Neural progenitor cell (in vitro differentiated cells): ENCODE measurements at places on chromosomes 1 and 21. TPM values are rescaled to one million over a fixed set of nuclear protein-coding genes. Genes with fewer than 3 reads are reported as not detected.
A peak's percentile ranks its signal among the peaks of the same experiment; 100 is the strongest.

NBPF15 gene
- total RNA-seq = 14.6 and 19.5 TPM in 2 replicates

SPRR2F gene
- total RNA-seq = not detected in 2 replicates

DCST1 gene
- total RNA-seq = not detected in 2 replicates

RCC2 gene
- total RNA-seq = 126 and 165 TPM in 2 replicates

OR2AK2 gene
- not detected in 2 replicates for total RNA-seq

AUNIP gene
- total RNA-seq = 15.2 and 17.1 TPM in 2 replicates

HPDL gene
- total RNA-seq = 0.64 and 2.4 TPM in 2 replicates

DNA sequence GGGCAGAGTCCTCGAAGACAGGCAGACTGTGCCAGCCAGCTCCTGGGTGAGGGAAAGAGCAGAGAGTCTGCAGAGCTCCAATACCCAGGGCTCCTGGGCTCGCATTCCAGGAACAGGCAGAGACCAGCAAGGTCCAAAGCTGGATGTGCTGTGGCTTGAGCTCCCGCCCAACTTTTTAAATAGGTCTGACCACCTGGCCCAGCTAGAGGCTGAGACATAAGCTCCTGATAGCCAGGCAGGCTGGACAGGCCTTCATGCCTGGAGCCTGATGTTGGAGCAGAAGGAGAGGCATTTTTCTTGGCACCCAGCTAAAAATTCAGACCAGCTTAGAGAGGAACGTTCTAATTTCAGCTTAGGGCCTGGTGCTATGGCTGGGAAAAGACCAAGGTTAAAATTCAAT is 178.4 kb upstream of the TMEM51 start:
- no peak for DNase-seq
- no peaks in the 10 kb centered on the region for H3K27me3 ChIP-seq
- H3K36me3 ChIP-seq = no peaks in the 10 kb centered on the region
- H3K4me3 ChIP-seq = no peak overlapping the region
- H3K4me1 ChIP-seq = no peaks in the 10 kb centered on the region

- no peak for DNase-seq
- no peaks in the 10 kb centered on the region for H3K4me1 ChIP-seq
- H3K36me3 ChIP-seq = no peaks in the 10 kb centered on the region
- no peak overlapping the region for H3K4me3 ChIP-seq
- no peaks in the 10 kb centered on the region for H3K27me3 ChIP-seq
- H3K27ac ChIP-seq = no peak overlapping the region
Observed at GRCh38 chr1:182169203-182169602, 107.7 kb upstream of the ZNF648 start.

DNA sequence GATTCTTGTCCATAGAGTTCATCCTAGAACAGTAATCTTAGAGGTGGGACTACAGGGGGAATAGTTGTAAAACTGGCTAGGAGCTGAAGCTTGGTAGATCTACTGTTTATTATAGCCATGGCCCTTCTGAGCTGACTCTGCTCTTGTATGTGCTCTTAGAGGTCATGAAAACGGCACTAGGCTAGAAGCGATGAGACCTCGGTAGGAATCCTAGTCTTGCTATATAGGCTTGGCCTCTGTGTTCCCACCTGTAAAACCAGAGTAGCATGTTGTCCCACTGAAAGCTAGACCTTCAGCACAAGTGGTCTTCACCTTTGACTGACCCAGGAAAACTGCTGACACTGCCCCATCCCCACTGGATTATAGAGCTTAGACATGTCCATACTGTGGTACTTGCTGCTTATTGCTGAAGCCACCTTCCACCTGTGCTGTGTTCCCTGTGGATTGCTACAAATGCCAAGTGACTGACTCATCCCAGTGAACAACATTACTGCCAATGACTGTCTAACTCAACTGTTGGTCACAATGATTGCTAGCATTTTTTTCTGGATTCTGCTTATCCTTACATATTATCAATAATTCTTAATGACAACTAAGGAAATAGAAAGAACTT is 23.0 kb upstream of the PIGC start:
- H3K4me1 ChIP-seq = peaks cover 7% of the 10 kb centered on the region
- no peak for DNase-seq
- no peak overlapping the region for H3K4me3 ChIP-seq
- no peaks in the 10 kb centered on the region for H3K36me3 ChIP-seq
- H3K27me3 ChIP-seq = no peaks in the 10 kb centered on the region

DNA sequence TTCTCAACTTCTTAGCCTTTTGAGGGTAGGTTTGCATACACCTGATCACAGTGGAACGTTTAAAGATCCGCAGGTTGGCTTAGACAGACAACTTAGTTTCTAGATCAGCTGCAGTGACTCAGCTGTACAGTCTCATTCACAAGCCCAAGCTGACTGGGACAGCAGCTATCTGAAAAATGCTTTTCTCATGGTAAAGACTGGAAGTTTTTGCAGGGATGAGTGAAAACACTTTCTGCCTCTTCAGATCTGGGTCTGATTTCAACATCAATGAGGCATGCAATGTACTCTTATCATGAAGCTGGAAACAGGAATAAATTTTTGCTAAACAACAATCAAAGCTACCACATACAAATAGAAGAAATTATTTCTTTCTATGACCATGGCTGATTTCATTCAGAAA is 61.1 kb upstream of the PTBP2 start:
- no peaks in the 10 kb centered on the region for H3K36me3 ChIP-seq
- H3K4me1 ChIP-seq = no peaks in the 10 kb centered on the region
- H3K27me3 ChIP-seq = no peaks in the 10 kb centered on the region
- DNase-seq = no peak

GRCh38 chr1:56477164-56478111 is 101.9 kb downstream of the PLPP3 start:
- H3K4me3 ChIP-seq = peak overlapping the region; percentile 55
- peak overlapping the region; percentile 3 for H3K27ac ChIP-seq
- no peaks in the 10 kb centered on the region for H3K27me3 ChIP-seq

DNA sequence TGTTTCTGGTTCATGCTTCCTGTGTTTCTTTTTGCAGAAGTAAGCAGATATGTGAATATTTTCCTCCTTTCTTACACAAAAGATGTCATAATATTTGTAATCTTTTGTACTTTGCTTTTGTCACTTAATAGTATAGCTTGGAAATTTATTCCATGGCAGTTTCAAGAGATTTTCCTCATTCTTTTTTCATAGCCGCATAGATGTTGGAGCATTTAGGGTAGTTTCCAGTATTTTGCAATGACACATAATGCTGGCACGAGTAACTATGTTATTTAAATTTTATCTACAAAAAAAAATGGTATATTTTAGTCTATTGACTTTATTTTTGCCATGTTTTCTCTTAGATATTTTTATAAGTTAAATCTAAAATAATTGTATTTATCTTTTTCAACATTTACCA is 40.7 kb downstream of the AGO3 start:
- H3K4me3 ChIP-seq = no peak overlapping the region
- peaks cover 18% of the 10 kb centered on the region for H3K36me3 ChIP-seq
- no peaks in the 10 kb centered on the region for H3K27me3 ChIP-seq
- H3K27ac ChIP-seq = no peak overlapping the region
- H3K4me1 ChIP-seq = no peaks in the 10 kb centered on the region

DNA sequence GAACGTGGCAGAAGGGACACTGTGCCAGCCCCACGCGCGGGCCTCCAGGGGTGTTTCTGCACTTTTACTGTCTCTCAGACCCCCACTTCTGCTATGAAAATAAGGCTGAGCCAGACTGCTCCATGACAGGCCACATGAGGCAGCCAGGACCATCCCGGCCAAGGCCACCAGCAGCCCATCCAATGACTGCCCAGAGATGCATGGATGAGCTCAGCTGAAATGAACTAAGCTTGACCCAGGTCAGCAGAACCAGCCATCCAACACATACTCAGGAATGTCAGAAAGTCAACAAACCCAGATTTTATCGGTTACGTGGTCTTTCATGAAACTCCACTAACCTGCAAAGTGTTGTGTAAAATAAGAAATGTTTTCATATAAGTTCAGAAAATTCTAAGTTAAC is 51.2 kb downstream of the CCDC185 start:
- H3K36me3 ChIP-seq = no peaks in the 10 kb centered on the region
- DNase-seq = no peak
- no peak overlapping the region for H3K27ac ChIP-seq
- H3K4me1 ChIP-seq = no peaks in the 10 kb centered on the region

GRCh38 chr1:157199421-157199755 is 61.2 kb upstream of the ETV3 start:
- H3K4me1 ChIP-seq = no peaks in the 10 kb centered on the region
- no peaks in the 10 kb centered on the region for H3K27me3 ChIP-seq
- H3K36me3 ChIP-seq = no peaks in the 10 kb centered on the region
- DNase-seq = no peak

DNA sequence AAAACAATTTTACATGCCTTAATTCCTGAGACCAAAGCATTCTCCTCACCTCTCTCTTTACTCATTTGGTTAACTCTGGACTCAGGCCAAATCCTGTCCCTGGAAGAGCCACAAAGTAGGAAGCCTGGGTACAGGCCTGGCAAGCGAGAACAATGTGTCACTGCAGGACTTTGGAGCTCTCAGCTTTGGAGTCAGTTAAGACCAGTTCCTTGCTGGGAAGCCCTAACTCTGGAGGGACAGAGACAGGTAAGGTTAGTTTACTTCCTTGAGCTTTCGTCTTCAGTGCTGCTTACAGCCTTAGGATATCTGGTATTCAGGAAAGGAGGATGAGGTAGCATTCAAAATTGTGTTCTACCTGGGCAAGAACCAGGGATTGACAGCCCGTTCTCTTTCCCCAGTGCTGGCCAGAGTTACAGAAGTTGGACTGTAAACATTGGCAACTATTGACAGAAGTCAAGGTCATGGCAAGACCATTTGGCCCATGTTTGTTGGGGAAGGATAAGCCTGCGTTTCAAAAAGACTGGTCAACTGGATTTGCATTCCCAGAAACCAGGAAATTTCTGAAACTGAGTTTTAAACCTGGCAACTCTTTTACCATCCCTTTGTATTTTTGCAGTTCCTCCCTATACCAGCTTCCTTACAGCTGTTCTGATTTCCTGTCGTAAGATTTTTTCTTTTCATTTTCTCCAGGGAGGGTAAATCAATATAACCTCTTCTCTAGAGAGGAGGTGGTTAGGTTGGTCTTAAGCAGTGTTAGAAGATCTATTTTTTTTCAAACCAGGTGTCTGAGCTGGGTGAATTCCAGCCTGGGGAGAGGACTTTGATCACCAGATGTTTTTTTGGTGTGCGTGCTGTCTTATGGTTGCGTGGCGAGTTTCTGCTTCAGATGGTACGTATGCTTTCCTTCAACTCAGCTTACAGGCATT is at the start of gene C4BPB:
Gene C4BPB (plus strand): TSS at position 160 of the 926 bp plus-strand sequence. CDS start 672 bp downstream, at position 832.
- no peaks in the 10 kb centered on the region for H3K36me3 ChIP-seq
- H3K27me3 ChIP-seq = no peaks in the 10 kb centered on the region
- no peak within 1 kb of the TSS for H3K4me3 ChIP-seq
- DNase-seq = peak; percentile 9

GRCh38 chr1:21669258-21670058 is at the start of gene RAP1GAP:
Gene RAP1GAP (minus strand): TSS chr1:21669357. CDS start chr1:21620032, 49,325 bp downstream.
- H3K27me3 ChIP-seq = peaks cover 42% of the 10 kb centered on the region
- peak within 1 kb of the TSS; percentile 64 for H3K4me3 ChIP-seq
- H3K27ac ChIP-seq = no peak within 1 kb of the TSS

GRCh38 chr1:53587252-53587988 is 128.2 kb downstream of the DMRTB1 start:
- H3K27me3 ChIP-seq = no peaks in the 10 kb centered on the region
- no peak overlapping the region for H3K27ac ChIP-seq
- no peaks in the 10 kb centered on the region for H3K36me3 ChIP-seq
- H3K4me3 ChIP-seq = no peak overlapping the region

GRCh38 chr1:6727535-6727934 is 25.9 kb upstream of the DNAJC11 start:
- DNase-seq = peak; percentile 82
- H3K27ac ChIP-seq = no peak overlapping the region
- H3K4me3 ChIP-seq = no peak overlapping the region
- H3K4me1 ChIP-seq = no peaks in the 10 kb centered on the region
- no peaks in the 10 kb centered on the region for H3K27me3 ChIP-seq

GRCh38 chr1:5444396-5444795 is 547.8 kb downstream of the NPHP4 start:
- H3K27ac ChIP-seq = no peak overlapping the region
- no peak for DNase-seq
- H3K4me3 ChIP-seq = no peak overlapping the region
- H3K27me3 ChIP-seq = no peaks in the 10 kb centered on the region
- no peaks in the 10 kb centered on the region for H3K36me3 ChIP-seq

DNA sequence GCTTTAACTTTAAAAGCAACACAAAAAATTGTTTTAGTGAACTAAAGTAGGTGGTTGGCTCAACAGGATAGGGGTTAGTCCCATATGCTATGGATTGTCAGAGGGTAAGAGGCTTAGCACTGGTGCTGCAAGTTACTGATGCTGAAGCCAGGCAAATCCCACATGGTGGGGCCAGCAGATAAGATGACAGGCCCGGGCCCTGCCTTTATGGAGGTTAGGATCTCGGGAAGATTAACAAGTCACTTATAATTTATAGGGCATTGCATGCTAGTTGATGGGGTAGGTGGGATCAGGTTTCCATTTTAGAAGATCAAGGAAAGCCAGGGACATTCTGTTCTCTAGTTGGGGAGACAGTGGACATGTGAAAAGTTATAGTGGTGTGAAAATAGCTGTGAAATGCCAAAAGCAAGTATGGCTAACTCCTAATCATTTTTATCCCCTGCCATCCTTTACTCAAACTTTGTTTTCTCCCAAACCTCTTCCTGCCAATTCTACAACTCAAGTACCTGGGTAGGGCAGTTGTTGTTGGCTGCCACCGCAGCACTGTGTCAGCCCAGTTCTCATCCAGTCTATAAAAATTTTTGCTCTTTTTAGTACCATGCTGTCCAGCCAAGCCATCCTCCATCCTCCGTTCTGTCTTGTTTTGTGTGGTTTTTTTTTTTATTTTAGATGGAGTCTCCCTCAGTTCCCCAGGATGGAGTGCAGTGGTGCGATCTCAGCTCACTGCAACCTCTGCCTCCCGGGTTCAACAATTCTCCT is 10.3 kb downstream of the CHAF1B start:
- no peak overlapping the region for H3K27ac ChIP-seq
- H3K27me3 ChIP-seq = no peaks in the 10 kb centered on the region
- H3K36me3 ChIP-seq = peaks cover 4% of the 10 kb centered on the region
- no peak for DNase-seq

DNA sequence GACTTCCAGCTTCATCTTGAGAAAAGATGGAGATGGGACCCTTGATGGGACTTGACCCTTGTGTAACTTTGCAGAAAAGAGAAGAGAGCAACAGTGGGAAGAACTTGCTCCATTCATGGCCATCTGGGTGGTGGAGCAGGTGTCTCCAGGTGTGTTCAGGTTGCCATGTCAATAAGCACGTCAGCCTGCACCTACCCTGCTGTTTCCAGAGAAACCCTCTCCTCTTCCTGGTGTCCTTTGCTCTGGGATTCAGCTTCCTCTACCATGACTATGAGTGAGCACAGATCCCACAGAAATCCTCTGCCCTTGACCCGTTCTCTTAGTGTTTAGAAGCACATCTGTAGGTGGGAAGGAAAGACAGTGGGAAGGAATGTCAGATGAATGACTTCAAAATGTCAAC is 21.8 kb upstream of the OTUD3 start:
- no peaks in the 10 kb centered on the region for H3K4me1 ChIP-seq
- no peaks in the 10 kb centered on the region for H3K27me3 ChIP-seq
- no peak overlapping the region for H3K27ac ChIP-seq
- H3K4me3 ChIP-seq = no peak overlapping the region
- DNase-seq = no peak

- peaks cover 45% of the 10 kb centered on the region for H3K36me3 ChIP-seq
- no peaks in the 10 kb centered on the region for H3K27me3 ChIP-seq
- no peak for DNase-seq
Observed at GRCh38 chr1:88802950-88803349, 88.4 kb downstream of the GTF2B start.
